ENCODE measurements at places on chromosomes 7 and 10.
A peak's percentile ranks its signal among the peaks of the same experiment; 100 is the strongest.

DNA sequence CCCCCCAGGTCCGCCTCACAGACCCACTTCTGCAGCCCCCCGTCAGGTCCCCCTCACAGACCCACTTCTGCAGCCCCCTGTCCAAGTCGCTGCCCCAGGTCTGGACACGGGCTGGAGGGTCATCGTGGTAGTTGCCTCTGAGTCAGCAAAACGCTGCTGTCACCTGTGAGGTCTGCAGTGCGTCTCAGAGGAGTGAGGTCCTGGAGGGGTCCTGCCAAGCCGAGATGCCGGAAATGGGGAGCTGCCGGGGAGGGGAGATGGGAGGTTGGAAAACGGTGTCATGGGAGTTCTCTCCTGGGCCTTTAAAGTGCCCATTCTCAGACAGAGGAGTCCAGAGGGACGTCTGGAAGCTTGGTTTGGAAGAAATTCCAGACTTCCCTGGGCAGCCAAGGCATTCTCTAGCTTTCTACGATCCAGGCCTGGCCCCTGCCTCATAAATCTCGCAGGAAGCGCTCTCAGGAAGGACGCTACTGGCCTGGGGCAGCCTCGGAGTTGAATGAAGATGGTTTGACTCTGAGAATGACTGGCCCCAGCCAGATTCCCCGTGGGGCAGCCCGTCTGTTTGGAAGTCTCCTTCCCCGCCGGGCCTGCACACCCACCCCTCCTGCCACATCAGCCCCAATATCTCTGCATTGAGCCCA, 38.7 kb downstream of the CALML3 start:
- peak; percentile 34 for DNase-seq

DNA sequence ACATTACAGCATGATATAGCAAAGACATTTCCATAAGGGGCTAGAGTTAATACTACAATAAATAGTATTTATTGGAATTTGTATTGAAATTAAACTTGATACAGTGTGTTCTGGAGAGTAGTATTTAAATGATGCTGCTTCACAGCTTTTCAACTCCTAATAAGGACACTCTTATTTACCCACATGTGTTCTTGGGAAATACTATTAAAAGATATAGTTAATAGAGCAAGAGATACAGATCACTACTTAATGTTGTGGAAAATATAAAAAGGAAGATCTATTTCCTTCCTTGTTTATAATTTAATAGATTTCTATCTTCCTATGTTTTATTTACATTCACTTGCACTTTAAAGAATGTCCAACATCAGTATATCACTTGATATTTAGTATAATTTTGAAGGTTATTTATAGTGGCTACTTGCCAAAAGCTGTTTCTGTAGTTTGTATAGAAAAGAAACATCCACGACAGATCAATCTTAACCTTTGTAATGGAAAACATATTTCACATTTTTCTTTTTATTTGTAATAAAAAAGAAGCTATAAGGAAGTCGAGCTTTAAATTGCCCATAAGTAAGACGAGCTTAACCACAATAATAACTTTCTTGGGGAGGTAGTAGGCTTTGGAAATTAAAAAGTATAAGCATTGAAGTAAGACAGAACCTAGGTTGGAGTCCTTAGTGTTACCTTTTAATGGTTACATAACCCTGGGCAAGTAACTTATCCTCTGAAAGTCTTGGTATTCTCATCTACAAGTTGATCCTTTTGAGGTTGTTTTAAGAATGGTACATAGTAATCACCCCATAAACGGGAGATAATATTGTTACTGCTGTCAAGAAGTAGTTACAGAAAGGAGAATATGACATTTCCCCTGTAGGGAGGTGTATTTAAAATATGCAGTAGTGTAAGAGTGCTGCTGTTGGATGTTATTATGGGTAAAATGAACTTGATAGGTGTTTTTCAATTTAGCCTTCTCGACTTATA, 32.8 kb downstream of the CPED1 start:
- no peak for DNase-seq

DNA sequence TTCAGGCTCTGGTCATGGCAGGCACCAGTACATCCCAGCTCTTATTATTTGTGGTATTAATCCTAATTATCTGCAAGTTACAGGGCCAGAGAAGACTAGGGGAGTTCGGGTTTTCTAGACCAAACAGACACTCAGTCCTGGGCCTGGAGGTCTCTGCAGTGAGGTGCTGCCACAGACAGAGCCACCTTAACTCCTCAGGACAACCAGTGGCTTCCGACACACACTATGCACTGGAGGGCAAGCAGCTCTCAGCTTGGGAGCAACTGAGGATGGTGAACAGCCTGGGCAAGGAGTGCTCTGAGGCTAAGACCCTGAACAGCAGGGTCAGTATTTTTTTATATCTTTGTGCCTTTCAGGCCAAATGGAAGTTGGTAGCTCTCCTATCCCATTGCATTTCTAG, 19.0 kb downstream of the ACTA2 start:
- no peak for DNase-seq

GRCh38 chr7:68269405-68269804, 1272.8 kb downstream of the TYW1 start:
- DNase-seq = peak; percentile 92

- no peak for DNase-seq
Measured at GRCh38 chr10:1050554-1050953, 1.6 kb upstream of the IDI1 start.

- no peak for DNase-seq
Measured at GRCh38 chr7:130021105-130021834, 29.9 kb downstream of the ZC3HC1 start.

DNA sequence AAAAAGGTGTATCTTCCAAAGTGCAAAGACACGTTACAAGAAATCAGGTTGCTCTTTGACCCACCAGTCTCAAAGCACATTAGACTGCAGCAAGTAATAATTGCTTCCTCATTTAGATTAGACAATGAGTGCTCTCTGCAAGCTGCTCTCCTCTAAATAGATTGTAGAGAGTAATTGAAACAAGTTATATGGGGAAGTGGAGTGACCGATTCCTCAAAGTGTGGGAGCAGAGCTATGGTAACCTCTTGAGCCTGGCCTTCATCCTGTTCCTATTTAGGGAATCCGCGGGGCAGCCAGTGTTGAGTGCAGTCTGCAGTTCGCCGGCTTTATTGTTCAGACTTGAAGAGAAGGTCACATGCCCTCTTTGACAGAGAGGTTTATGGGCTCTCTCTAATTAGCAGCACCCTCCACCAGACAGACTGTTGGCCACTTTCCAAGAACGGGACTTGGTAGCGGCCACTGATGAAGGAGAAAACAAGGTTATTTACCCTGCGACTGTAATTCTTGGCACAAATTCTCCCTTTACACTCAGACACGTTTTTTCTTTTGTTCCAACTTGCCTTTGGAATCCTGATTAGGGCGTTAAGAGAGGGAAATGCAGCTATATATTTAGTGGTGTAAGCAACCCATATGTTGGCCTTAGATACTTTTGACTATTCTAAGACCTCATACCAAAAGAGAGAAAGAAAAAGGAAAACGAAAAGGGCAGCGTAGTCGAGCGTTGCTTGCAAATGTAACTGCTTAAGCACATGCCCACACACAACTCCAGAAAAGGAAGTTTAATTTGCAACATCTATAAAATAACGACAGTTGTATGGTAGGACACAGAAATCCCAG, 107.5 kb downstream of the REEP3 start:
- no peak for DNase-seq

GRCh38 chr10:31918671-31919409, 9.8 kb downstream of the ARHGAP12 start:
- DNase-seq = no peak

GRCh38 chr7:153887749-153888569, 164.2 kb upstream of the DPP6 start:
- no peak for DNase-seq

DNA sequence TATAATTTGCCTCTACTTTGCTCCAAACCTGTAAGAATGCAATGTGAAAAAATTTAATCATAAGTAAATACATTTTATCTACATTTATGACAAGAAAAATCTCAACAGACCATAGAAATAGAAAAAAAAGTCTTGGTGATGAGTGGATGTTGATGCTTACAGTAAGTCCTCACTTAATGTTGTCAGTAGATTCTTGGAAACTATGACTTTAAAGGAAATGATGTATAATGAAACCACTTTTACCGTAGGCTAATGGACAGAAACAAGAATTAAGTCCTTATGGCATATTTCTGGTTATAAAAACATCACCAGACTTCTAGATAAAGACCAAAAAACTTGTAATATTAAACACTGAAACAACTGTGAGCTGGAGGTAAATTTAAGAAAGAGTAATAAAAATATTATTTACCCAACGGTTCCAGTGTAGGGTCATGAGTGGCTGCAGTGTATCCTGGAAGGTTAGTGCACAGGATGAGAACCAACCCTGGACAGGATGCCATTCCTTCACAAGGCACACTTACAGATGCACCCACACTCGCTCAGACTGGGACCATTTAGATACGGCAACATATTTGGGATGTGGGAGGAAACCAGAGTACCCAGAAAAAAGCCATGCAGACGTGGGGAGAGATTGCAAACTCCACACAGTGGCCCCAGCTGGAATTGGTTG, 76.3 kb downstream of the GLCCI1 start:
- no peak for DNase-seq

DNA sequence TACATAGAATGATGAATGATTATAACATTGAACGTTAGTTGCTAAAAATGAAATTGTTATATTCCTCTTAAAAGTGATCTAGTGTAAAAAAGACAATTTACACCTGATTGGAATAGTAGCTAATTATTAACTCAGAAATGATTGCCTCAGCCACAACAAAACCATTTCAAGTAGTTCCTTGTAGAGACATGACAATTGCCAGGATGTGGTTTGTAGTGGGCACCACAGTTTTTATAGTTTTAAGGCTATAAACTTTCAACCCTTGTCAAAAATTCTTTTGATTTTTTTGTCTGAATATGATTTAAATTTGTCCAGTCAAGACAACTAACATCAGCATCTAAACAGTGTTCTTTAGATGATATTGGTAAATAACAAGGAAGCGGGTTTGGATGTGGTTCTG, 145.2 kb downstream of the SUGCT start:
- DNase-seq = no peak

DNA sequence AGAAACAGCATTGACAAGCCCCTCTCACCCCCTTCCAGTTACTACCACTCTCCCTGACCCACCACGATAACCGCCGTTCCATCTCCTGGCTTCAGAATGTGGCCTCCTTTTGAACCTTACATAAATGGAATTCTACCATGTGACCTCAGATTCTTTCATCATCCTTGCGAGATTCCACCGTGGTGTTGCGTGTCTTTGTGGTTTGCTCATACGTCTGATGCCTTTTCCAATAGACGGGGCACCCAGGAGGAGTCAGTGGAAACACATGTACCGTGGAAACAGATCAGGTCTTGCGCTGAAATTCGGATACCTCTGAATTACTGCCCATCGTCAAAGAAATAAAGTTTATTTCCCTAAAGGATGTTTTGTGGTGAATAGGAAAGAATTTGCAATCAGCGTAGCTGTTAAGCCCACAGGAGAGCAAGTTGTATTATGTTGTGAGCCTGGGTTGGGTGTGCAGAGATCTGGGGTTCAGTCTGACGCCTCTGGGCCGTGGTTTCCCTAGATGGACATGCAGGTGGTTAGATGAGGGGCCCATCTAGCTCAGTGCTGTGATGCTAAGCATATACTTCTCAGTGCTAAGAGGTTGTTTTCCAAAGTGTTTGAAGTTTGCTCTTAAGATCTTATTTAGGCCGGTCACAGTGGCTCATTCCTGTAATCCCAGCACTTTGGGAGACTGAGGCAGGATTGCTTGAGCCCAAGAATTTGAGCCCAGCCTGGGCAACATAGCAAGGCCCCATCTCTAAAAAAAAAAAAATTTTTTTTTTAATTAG, 29.1 kb downstream of the GTF2IRD1 start:
- DNase-seq = peak; percentile 96

DNA sequence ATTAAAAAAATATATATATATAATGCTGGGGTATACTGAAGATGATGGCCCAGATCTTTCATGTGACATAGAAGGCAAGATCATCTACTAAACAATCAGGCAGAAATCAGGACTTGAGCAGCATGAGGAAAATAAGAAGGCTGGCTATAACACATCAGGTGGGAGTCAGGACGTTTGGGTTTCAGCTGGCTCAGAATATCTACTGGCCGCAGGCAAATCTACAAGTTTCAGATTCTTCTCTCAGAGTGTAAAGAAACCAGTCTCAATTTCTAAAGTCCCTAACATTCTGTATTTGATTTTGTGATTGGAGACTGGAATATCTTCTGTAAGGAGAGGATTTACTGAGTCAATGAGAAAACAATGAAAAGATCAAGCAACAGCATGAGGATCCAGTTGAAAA, 37.7 kb upstream of the FAM3C start:
- DNase-seq = no peak

DNA sequence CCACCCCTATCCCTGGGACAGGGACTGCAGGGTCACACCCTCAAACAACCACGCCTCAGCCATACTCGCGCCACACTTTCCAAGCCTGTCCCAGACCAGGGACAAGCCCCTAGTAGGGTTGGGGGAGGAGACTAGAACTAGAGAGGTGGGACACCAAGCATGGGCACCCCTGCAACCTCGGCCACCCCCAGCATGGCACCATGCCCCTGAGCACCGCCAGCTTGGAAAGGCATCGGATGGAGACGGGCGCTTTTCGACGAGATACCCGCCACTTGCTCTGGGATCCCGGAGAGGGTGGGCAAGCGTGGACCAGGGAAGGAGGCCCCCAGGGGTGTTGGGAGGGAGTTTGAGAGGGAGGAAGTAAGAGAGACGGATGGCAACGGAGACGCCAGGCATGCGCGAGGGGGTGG, 13.1 kb upstream of the KMT2E start:
- no peak for DNase-seq

GRCh38 chr10:91340613-91341362, 69.4 kb upstream of the HECTD2 start:
- peak; percentile 94 for DNase-seq

DNA sequence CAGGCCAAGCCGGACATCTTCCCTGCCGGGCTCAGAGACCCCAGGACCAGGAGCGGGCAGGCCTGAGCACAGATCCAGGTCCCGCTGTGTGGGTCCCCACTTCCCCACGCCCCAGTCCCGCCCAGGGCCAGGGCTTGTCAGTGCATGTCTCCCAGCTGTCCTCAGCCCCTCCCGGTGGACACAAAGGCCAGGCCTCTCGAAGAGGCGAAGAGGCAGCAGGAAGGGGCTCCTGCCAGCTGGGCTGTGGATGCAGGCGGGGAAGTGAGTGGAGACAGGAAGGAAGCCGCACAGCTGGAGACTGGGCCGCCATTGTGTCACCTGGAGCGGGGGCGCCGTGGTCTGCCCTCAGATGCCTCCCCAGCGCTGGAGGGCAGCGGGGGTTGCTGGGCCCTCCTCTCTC, 4.8 kb downstream of the GRIFIN start:
- DNase-seq = no peak

DNA sequence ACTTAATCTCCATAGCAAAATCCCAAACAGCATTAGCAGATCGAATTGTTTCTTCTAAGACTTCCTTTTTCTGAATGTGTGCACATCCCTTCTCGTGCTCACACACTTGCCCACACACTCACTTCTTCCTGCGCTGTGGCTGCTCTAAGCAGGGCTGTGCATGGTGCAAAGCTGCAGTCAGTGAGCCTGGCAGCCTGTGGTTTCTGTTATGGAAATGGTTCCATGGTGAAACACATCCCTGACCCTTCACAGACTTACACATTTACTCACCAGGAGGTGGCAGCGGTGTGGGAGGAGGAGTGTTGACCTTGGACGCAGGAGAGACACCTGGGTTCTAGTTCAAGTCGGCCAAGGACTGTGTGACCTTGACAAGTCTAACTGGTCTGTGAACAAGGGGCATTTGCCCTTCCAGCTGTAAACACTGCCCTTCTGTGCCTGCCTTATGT, 24.9 kb downstream of the MTURN start:
- peak; percentile 25 for DNase-seq

GRCh38 chr10:100998991-100999741, 442 bp upstream of the LZTS2 start:
- DNase-seq = peak; percentile 73
